ENCODE measurements at places on chromosomes 16 and 17. TPM values are rescaled to one million over a fixed set of nuclear protein-coding genes. Genes with fewer than 3 reads are reported as not detected.

CNGB1 gene
- not detected for total RNA-seq

CDH5 gene
- total RNA-seq: not detected

C16orf95 gene
- 4.7 TPM for total RNA-seq

SNX20 gene
- total RNA-seq: not detected

CACNA1H gene
- total RNA-seq: 12.2 TPM

CHST5 gene
- under 0.01 TPM for total RNA-seq

GAS7 gene
- 8.6 TPM for total RNA-seq

SLC13A5 gene
- under 0.01 TPM for total RNA-seq

CEP112 gene
- total RNA-seq: 10.8 TPM

NEK8 gene
- total RNA-seq: 2.2 TPM

HEXD gene
- total RNA-seq: 11.0 TPM

KRTAP9-8 gene
- total RNA-seq: not detected

MT3 gene
- total RNA-seq: not detected

TVP23C gene
- total RNA-seq: 45.4 TPM

HBZ gene
- total RNA-seq: not detected

ABCA8 gene
- 2.2 TPM for total RNA-seq

MYL4 gene
- total RNA-seq: not detected

ALOX12B gene
- total RNA-seq: not detected

SOST gene
- total RNA-seq: not detected

PIMREG gene
- total RNA-seq: 18.1 TPM

SBK1 gene
- not detected for total RNA-seq

UTS2R gene
- total RNA-seq: not detected

KRTAP9-4 gene
- not detected for total RNA-seq

PRKCB gene
- total RNA-seq: not detected

XAF1 gene
- 45.8 TPM for total RNA-seq

CCL17 gene
- total RNA-seq: not detected

TMC8 gene
- not detected for total RNA-seq

KRTAP2-2 gene
- total RNA-seq: not detected

NOTUM gene
- total RNA-seq: under 0.01 TPM

HBQ1 gene
- not detected for total RNA-seq

DUSP14 gene
- total RNA-seq: 91.5 TPM

TNFAIP1 gene
- total RNA-seq: 50.1 TPM

SPIRE2 gene
- 3.5 TPM for total RNA-seq

USP31 gene
- total RNA-seq: 11.2 TPM

CDH11 gene
- 265 TPM for total RNA-seq

CA5A gene
- not detected for total RNA-seq

CLDN7 gene
- 5.2 TPM for total RNA-seq

SLC9A5 gene
- 1.9 TPM for total RNA-seq

SLC35G6 gene
- total RNA-seq: not detected

PTX4 gene
- total RNA-seq: 0.32 TPM

CMTM3 gene
- total RNA-seq: 22.0 TPM

ZPBP2 gene
- total RNA-seq: not detected

Data from fibroblast of villous mesenchyme (primary cell).